ENCODE measurements at places on chromosomes 5 and 9.

- peak; percentile 89 for DNase-seq
Observed at GRCh38 chr9:86282979-86283535, 719 bp upstream of the ISCA1 start.

- no peak for DNase-seq
Observed at GRCh38 chr9:2220036-2220435, 204.9 kb downstream of the SMARCA2 start.

DNA sequence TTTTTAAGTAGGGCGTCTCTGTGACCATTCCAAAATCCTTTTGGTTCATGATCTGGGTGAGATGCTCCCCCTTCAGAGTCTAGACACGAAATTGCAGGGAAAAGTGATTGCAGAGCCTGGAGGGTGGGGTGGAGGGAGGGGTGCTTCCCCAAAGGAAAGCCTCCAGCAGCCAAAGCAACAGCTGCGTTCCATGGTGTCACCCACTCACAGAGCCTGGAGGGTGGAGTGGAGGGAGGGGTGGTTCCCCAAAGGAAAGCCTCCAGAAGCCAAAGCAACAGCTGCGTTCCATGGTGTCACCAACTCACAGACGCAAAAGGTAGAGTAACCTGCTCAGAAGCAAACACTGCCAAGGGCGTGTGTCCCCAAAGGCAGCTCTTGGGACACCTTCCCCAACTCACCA, 22.6 kb downstream of the SLC6A18 start:
- no peak for DNase-seq

- no peak for DNase-seq
Observed at GRCh38 chr9:114240216-114240615, 82.7 kb upstream of the ORM1 start.

GRCh38 chr9:129023036-129023907, 4.9 kb downstream of the SH3GLB2 start:
- DNase-seq: peak; percentile 78

DNA sequence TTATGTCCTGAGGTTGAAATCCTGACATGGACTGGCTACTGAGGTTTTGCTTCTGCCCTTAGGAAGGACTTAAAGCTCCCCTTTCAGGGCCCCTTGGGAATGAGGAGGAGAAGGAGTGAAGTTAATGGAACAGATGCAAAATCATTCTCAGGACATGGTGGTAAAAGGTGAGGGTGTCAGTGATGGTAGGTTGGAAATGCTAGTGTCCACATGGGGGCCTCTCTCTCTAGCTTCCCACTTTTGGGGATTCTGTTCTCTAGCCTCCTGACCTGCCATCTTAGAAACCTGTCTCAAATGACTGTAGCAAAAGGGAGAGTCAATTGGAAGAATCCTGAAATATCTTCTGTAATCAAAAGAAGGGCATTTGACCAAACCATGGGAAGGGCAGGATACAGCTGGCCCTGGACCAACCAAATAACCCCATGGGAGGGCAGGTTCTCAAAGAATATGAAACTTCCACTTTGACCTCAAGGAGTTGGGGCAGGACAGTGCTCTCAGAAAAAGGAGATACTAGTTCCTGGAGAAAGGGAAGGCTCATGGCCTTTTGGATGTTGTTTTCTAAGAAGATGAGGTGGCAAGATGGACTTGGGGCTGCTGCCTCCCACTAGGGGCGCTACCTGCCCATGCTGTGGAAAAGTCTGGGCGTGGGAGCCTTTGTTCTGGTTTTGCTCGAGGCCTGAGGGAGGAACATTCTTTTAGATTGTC, 21.2 kb upstream of the MLANA start:
- peak; percentile 32 for DNase-seq

DNA sequence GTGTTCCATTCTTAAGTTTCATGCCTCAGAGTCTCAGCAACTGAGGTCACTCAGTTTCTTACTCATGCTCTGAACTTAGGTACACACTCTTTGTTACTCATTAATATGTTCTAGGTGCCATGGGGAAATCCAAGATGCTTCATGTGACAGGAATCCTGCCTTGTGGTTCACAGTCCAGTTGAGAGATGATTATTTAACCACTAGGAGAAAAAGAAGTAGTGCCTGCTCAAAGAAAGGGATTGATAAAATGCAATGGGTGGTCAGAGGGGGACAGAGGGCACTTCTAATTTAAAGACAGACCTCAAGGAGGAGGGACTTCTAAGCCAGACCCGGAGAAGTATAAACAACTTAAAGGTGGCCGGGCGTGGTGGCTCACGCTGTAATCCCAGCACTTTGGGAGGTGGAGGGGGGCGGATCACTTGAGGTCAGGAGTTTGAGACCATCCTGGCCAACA, 69.0 kb downstream of the UGCG start:
- DNase-seq: peak; percentile 99

GRCh38 chr5:132344775-132345514, 24.6 kb upstream of the SLC22A5 start:
- DNase-seq: peak; percentile 6

DNA sequence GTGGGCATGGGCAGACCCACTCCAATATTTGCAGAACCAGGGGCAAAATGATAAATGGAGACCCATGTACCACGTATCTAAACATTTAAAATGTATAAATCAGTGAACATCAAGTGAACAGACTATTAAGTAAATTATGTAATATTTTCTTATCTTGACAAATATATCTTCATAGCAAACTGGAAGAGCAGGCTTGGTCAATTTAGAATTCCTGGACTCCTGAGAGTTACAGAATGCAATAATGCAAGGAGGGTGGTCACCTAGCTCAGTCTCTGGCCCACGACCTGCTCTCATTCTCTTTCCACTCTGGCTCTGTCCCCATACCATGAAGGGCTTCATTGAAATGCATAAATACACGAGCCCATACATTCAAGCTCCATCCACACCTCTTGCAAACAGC, 398.0 kb downstream of the ENC1 start:
- DNase-seq: no peak

DNA sequence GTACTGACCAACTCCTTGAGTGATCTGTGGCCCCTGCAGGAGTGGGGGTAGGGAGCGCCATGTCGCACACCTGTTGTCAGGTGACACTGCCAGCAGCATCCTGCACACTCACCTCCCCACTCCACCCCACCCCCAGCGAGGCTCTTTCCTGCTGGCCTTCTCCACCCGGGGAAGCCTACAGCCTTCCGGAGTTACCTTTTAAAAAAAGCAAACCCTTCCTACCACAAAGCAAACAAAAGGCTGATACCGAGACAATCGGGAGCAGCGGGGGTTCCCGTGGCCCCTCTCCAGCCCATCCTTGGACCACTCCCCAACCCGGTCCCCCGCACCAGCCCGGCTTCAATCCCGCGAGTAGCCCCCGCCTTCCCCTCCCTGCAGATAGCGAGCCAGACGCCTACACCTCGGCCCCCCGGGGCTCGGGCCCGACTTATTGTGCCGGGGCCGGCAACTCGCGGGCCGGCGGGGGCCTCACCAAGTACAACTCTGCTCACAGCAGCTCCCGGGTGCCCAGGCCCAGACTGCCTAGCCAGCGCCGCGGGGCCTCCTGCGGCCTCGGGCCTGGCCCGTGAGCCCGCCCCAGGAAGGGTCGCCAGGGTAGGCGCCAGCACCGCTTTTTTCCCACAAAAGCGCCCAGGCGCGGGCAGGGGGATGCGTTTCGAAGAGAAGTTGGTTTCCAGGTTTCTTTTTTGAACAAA, 724 bp downstream of the MACROH2A1 start:
- no peak for DNase-seq

DNA sequence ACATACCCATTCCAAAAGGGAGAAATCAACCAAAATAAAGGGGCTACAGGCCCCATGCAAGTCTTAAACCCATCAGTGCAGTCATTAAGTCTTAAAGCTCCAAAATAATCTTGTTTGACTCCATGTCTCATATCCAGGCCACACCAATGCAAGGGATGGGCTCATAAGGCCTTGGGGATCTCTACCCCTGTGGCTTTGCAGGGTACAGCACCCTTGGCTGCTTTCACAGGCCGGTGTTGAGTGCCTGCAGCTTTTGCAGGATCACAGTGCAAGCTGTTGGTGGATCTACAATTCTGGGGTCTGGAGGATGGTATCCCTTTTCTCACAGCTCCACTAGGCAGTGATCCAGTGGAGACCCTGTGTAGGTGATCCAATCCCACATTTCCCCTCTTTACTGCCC, 5.0 kb upstream of the SPINK14 start:
- no peak for DNase-seq

GRCh38 chr5:27568811-27569210, 530.4 kb upstream of the CDH9 start:
- peak; percentile 7 for DNase-seq

GRCh38 chr9:137265496-137266161, 10.5 kb downstream of the NELFB start:
- no peak for DNase-seq

- DNase-seq: no peak
Observed at GRCh38 chr5:116464144-116464708, 110.4 kb downstream of the SEMA6A start.

DNA sequence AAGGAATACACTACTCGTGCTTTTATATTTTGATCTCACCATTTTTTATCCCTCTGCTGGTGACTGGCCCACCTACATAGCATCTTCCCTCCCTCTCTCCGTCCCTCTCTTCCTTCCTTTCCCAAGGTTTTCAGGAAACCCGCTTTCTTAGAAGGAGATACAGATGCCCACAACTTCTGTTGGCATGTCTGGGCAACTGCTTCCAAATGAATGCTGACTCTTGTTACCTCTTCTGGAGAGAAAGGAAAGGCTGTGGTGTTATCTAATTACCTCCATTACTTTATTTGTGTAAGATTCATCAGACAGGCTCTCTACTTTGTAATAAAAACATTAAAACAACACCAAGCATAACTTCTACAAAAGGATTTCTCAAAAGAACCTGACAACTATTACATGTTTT, 20.2 kb downstream of the FANCC start:
- DNase-seq: no peak

DNA sequence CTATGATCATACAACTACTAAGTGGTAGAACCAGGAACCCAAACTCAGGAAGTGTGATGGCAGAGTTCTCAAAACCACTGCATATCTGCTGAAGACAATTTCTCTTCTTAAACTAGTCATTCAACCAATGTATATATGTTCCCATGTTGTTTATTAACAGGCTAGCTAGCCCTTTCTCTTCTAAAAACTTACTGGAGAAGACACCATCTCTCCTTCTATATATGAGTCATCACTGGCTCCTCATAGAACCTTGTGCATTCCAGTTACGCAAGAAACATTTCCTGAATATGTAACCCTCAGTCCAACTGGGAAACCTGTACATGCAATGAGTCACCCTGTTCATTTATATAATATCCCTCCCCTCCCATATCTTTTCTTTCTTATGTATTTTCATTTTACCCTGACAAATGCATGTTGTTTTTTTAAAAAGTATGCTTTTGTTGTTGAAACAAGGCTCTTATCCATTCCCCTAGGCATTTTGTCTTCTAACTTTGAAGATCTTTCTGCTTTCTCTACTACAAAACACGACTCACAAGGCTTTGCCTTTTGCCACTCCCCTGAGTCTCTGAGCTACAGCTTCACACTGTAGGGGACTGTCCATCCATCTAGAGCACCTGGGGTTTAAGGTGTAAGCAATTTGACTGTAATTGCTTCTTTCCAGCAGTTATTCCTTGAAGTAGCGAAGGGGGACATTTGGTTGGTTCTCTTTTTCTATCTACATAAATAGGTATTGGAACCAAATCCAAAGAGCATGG, 119.5 kb downstream of the ANXA1 start:
- DNase-seq: peak; percentile 95

DNA sequence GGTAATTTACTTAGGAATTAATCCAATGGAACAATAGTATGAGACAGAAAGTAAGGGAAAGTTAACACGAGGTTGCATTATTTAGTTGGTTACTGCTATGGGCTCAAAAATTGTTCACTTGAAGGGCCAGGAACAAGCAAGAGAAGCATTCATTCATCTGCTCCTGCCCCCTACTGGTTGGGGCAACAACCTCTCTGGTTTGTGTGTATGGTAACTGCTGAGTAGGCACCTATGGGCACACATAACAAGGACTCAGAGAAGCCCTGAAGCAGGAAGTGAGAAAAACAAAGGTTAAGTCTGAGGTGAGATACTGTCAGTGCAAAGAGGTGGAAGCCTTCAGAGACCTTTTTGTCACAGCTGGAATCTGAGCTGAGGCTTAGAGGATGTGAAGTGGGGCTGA, 34.4 kb upstream of the RANBP6 start:
- DNase-seq: peak; percentile 30

DNA sequence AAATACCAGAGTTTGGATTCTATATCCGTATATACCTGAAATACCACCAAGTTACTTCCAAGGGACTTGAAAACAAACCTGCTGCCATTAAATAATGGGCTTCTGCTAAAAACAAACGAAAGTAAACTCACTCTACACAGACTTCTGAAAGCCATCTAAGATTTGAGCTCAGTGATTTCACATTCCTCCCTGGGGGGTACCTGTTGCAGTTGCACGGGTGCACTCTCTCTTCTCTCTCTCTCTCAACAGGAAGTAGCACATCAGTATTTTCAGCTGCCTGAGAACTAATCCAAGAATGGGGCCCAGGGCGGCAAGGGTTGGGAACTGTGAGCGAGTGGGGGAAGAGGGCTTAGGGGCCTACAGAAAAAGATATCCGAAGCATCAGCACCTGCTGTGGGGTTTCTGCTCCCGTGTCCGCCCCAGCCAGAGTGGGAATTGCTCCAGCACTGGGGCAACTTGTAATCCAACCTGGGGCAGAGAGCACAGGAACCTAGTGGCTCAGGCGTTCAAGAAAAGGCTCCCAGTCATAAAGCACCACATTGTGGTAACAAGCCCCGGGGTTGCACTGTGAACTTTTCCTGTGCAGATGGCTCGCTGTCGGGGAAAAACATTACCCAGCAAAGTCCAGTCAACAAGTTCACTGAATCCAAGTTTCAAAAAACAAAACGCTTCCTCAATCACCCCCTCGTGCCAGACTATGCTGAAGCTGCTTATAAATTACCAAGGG, 99.8 kb downstream of the EFNA5 start:
- DNase-seq: peak; percentile 70

- DNase-seq: no peak
Observed at GRCh38 chr5:147675168-147675567, 107.4 kb downstream of the JAKMIP2 start.

- DNase-seq: no peak
Observed at GRCh38 chr9:134390537-134390936, 64.3 kb downstream of the RXRA start.

DNA sequence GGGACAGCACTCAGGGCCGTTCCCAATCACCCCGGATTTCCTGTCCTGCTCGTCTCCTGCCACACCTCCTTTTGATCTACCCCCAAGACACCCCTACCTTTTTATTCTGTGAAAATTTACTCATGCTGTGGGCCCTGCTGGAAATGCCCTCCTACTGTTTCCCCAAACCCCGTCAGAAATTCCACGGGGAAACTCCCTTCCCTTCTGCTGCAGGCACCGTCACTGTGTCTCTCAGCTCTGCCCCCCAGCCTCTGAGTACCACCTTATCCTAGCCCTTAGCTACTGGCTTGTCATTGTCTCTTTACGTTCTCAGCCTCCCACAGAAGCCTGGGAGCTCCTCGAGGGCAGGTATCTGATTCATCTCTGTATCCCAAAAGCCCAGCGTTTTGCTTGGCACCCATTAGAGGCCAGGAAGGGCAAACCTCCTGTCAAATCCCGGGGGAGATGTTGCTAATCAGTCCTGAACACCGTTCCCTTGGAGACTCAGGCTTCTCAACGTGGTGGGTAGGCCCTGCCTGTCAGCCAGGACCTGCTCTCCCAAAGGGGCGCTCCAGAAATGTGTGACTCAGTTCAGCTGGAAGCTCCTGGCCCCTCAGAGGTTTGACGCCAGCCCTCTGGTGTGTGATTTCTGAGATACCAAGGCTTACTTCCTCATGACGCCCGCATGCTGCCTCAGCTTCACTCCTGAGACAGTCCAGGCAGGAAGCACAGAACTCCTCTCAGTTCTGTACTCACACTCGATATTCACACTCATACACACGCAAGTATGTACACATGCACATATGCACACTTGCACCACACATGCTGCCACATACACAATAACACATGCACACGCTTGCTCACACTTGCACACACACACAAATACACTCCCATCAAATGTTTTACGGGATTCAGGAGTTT, 50.7 kb upstream of the GRHPR start:
- DNase-seq: peak; percentile 70

All from amniotic epithelial cell (primary cell).